ENCODE measurements at places on chromosomes 5 and 9.

DNA sequence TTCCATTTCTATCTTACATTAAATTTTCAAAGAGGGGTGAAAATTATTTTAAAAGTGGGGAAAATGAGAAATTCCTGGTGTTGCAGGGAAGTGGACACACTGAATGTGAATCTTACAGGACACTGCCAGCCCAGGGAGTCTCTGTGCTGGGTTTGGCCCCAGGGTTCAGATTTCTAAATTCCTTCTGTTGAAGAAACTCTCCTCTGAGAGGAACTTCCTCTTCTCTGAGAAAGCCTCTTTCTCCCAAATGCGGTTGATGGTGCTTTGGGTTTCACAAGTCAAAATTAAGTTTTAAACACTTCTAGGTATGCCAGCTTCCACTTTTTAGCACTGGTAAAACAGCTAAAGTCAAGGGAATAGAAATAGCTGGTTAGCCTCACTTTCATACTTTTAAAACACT is 317.9 kb upstream of the ITGA1 start:
- H3K4me3 ChIP-seq, result no peak overlapping the region
- no peak for DNase-seq
- no peaks in the 10 kb centered on the region for H3K4me1 ChIP-seq
- no peaks in the 10 kb centered on the region for H3K27me3 ChIP-seq
- no peak overlapping the region for H3K27ac ChIP-seq
- H3K36me3 ChIP-seq, result no peaks in the 10 kb centered on the region

DNA sequence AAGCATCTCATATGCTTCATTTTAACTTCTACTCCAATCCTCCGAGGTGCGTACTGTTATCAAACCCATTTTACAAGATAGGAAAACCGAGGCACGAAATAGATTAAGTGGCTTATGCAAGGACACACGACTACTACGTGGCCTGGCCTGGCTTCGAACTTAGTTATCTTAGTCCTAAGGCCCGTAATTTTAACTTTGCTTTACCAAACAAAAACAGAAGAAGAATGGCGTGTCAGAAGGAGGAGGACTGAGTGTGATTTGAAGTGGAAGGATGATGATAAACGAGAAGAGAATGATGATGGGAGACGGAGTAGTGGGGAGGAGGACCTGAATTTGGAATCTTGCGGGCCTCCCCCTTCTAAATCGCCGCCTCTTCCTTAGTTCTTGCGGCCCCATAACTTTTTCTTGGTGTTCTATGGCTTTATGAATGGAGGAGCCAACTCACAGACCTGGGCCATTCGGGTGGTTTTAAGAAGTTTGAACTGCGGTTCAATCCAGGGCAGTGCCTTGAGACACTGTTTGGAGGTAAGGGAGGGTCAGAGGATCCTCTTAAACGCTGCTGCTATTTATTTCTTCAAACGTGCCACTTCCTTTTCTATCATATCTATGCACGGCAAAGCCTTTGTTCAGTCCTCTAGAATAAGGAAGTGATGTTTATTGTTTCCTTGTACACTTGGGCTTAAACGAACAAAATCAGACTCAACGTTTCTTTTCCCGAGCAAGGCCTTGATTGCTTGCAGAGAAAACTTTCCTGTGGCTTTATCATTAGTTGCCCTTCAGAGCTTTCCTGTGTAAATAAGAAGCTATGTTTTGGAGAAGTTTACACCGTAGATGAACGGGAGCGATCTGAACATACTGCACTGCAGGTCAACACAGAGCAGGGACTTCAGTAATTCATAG is 795 bp downstream of the CNOT8 start:
- H3K27ac ChIP-seq, result no peak overlapping the region
- H3K36me3 ChIP-seq, result no peaks in the 10 kb centered on the region
- H3K4me3 ChIP-seq, result peak overlapping the region; percentile 93
- no peaks in the 10 kb centered on the region for H3K4me1 ChIP-seq
- no peak for DNase-seq
- no peaks in the 10 kb centered on the region for H3K27me3 ChIP-seq

DNA sequence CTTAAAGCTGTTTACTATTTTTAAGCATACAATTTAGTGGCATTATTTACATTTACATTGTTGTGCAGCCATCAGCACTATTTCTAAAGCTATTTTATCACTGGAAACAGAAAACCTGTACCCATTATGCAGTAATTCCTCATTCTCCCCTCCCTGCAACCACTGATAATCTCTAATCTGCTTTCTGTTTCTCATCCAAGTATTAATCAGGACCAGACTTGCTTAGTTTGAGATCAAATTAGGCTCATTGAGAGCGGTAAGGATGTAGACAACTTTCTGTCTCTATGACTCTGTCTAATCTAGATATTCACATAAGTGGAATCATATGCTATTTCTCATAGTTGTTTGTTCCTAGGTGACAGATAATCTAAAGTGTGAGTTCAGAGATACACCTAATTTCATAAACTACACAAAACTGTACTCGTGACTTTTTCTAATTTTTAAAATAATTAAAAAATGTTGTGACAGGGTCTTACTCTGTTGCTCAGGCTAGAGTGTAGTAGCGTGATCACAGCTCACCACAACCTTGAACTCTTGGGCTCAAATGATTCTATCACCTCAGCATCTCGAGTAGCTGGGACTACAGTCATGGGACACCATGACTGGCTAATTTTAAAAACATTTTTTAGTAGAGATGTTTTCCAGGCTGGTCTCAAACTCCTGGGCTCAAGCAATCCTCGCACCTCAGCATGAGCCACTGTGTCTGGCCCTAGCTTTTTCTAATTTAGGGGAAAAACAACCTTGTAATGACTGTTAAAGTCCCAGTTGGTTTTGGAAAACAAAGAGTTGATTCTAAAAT is 37.6 kb downstream of the BDP1 start:
- H3K27me3 ChIP-seq, result no peaks in the 10 kb centered on the region
- H3K27ac ChIP-seq, result no peak overlapping the region
- H3K36me3 ChIP-seq, result no peaks in the 10 kb centered on the region
- no peaks in the 10 kb centered on the region for H3K4me1 ChIP-seq

GRCh38 chr9:35618325-35618727 is at the start of gene CD72:
Gene CD72, minus strand, starts transcription at chr9:35618413. Its CDS starts 110 bp downstream, at chr9:35618303.
- peak within 1 kb of the TSS; percentile 41 for H3K4me3 ChIP-seq
- no peaks in the 10 kb centered on the region for H3K4me1 ChIP-seq
- no peak within 1 kb of the TSS for H3K27ac ChIP-seq
- no peak for DNase-seq

- no peaks in the 10 kb centered on the region for H3K4me1 ChIP-seq
- no peak overlapping the region for H3K4me3 ChIP-seq
- no peaks in the 10 kb centered on the region for H3K27me3 ChIP-seq
- no peak overlapping the region for H3K27ac ChIP-seq
Observed at GRCh38 chr5:168123631-168124528, 167.6 kb upstream of the WWC1 start.

DNA sequence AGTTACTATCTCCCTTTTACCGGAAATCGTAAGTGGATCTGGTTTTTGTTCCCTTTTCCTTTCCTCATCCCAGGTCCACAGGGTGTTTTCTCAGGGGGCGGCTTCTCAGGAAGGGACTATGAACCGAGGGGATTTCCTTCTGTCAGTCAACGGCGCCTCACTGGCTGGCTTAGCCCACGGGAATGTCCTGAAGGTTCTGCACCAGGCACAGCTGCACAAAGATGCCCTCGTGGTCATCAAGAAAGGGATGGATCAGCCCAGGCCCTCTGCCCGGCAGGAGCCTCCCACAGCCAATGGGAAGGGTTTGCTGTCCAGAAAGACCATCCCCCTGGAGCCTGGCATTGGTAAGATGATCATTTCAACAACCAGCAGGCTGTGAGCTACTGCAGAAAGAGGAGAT is 75.8 kb downstream of the GOLPH3 start:
- no peak overlapping the region for H3K27ac ChIP-seq
- no peaks in the 10 kb centered on the region for H3K4me1 ChIP-seq
- peaks cover 8% of the 10 kb centered on the region for H3K36me3 ChIP-seq
- no peak for DNase-seq
- no peak overlapping the region for H3K4me3 ChIP-seq

DNA sequence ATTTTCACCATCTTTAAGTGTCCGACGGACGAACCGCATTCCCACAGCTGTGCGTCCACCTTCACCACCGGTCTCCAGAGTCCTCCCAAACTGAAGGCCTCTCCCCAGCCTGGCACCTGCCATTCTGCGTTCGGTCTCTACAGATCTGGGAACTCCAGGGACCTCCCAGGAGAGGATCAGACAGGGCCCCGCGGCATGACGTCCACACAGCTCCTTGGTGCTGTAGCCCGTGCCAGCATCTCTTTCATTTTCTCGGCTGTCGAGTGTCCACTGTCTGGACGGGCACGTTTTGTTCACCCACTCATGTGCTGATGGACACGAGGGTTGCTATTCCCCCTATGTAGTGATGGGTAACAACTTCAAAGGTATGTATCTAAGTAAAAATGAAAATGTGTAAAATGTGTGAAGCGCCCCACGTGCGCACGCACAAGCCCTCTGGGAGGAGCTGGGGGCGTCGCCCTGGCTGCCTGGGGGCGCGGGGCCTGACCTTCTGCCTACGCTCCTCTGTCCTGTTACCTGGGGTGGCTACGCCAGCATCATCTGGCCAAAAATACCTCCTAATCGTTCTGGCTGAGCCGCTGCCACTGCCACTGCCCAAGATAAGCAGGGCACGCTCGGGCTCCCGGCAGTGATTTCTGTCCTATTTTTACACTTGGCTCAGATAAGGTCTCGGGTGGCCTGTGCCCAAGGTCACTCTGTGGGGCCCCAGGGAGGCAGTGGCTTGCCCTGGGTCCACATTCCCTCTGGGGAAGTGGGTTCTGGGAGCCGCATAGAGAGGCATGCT is 10.8 kb upstream of the SLC12A7 start:
- no peaks in the 10 kb centered on the region for H3K27me3 ChIP-seq
- H3K36me3 ChIP-seq, result no peaks in the 10 kb centered on the region
- DNase-seq, result no peak
- no peak overlapping the region for H3K4me3 ChIP-seq

DNA sequence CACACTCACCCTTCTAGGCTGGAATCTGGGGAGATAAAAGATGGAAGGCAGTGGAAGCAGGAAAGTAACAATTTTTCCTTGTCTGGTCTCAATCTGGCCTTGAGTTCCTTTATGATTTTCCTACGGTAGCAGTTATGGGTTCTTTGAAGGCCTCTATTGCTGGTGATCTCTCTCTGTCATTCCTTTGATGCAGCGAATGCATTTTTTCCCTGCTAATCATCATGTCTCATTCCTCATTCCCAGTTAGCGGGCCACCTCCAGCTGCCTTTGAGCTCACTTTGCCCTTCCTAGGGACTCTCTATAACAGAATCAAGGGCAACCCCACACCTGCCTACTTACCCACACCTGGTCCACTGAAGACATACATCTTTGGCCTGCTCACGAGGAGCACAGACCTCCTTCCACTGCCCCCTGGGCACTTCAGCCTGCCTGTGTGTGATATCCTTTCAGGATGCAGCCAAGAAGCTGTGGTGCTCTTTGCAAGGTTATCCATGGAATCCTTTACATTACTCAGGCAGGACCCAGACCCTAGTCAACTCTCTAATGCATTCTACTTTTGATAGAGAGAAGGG is 191.7 kb downstream of the DRD1 start:
- no peaks in the 10 kb centered on the region for H3K4me1 ChIP-seq
- H3K27ac ChIP-seq, result no peak overlapping the region
- no peak for DNase-seq
- no peaks in the 10 kb centered on the region for H3K27me3 ChIP-seq
- H3K36me3 ChIP-seq, result no peaks in the 10 kb centered on the region

GRCh38 chr5:73964352-73964865 is 338.4 kb downstream of the ARHGEF28 start:
- H3K4me1 ChIP-seq, result no peaks in the 10 kb centered on the region
- DNase-seq, result no peak
- no peaks in the 10 kb centered on the region for H3K36me3 ChIP-seq
- no peak overlapping the region for H3K4me3 ChIP-seq
- H3K27ac ChIP-seq, result no peak overlapping the region

- peak overlapping the region; percentile 91 for H3K4me3 ChIP-seq
- H3K27ac ChIP-seq, result no peak overlapping the region
- H3K4me1 ChIP-seq, result no peaks in the 10 kb centered on the region
- no peak for DNase-seq
- H3K27me3 ChIP-seq, result peaks cover 4% of the 10 kb centered on the region
- no peaks in the 10 kb centered on the region for H3K36me3 ChIP-seq
Observed at GRCh38 chr5:128084228-128085167, 932 bp downstream of the SLC12A2 start.
